ENCODE measurements at places on chromosomes 7 and 10. TPM values are rescaled to one million over a fixed set of nuclear protein-coding genes. Genes with fewer than 3 reads are reported as not detected.
A peak's percentile ranks its signal among the peaks of the same experiment; 100 is the strongest.

The RNF32 gene
- 1.6 TPM for total RNA-seq

The STAM gene
- 13.8 TPM for total RNA-seq

GRCh38 chr7:37901890-37902524, 14.6 kb downstream of the SFRP4 start:
- DNase-seq, result peak; percentile 70

- peak; percentile 78 for DNase-seq
Observed at GRCh38 chr10:7258948-7259523, 151.8 kb downstream of the SFMBT2 start.

DNA sequence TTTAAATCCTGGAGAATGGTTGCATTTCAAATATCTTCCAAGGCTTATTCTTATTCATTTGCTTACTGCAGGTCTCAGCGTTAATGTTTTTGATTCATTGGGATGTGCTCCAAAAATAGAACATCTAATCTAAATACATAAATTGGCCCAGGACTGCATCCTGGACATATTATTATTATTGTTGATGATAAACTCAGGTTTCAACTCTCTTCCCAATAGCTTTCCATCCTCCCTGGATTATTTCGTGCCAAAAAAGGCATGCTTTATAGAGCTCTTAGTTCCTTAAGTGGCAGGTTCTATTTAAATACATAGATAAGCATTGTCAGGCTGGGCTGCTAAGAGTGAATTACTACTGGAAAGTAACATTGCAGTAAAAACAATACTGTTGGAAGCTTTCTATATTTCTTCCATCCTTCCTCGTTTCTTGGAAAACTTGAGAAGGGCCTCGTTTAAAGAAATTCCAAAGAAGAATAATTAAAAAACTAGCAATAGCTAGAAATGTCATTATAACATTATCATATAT, 14.7 kb upstream of the PRKAR2B start:
- DNase-seq, result no peak

DNA sequence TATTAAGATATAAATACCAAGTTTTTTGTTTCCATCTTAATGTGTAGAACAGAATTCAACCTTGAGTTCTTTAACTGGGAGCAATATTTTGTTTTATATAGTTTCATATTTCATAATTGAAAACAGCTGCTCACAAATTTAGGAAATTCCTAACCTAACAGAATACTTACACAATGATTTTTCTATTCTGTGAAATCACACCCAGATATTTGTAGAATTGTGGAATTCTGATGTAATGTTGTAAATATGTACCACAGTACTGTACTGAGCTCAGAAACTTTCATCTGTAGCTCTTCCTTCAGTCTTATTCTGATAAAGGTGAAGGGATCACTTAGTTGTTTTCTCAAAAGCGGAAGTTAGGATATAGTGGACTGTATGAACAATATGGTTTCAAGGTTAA, 143.4 kb upstream of the GLI3 start:
- no peak for DNase-seq

The C10orf71 gene
- total RNA-seq, result not detected

The TRIM50 gene
- total RNA-seq, result not detected

GRCh38 chr10:83233691-83234090, 905.6 kb upstream of the GHITM start:
- DNase-seq, result no peak

- DNase-seq, result no peak
Observed at GRCh38 chr10:29104661-29105399, 184.0 kb upstream of the LYZL1 start.

DNA sequence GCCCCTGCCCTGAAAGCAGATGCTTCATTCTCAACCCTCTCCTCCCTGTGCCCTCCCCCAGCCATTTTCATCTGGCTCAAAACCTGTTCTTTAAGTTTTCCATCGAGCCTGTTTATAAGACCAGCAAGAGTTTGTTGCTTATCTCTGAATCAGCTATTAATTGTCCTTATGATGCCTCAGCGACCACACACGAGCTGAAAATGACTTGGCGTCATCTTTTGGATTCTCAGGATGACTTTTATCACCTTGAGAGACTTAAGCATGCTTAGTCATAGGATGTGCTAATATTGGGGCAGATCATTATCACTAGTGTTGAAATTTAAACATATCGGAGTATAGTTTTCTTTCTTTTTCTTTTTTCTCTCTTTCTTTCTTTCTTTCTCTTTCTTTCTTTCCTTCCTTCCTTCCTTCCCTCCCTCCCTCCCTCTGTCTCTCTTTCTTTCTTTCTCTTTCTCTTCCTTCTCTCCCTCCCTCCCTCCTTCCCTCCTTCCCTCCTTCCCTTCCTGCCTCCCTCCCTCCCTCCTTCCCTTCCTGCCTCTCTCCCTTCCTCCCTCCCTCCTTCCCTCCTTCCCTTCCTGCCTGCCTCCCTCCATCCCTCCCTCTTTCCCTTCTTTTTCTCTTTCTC, 184.5 kb downstream of the PHTF2 start:
- peak; percentile 39 for DNase-seq

- no peak for DNase-seq
Observed at GRCh38 chr10:124688889-124689670, 55.1 kb downstream of the FAM53B start.

The FGFBP3 gene
- total RNA-seq, result not detected

The RPEL1 gene
- total RNA-seq, result 0.06 TPM

The SLC39A12 gene
- total RNA-seq, result not detected

The SVOPL gene
- total RNA-seq, result 0.03 TPM

DNA sequence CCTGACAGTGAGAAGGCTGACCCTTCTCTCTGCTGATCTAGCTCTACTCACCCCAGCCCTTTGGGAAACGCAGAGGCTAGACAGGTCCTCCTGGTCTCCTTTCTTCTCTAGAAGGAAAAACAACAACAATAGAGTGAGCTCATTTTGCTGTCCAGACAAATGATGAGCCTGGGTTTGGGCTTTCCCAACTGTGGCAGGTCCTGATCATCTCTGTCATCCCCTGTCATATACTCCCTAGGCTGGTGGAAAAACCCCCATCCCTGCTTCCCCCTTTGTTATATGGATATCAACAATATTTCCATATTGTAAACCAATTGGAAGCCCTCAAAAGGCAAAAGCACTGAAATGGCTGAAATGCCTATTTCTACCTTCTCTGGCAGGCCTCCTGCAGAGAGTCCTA, 9.2 kb upstream of the DDIT4 start:
- DNase-seq, result no peak

DNA sequence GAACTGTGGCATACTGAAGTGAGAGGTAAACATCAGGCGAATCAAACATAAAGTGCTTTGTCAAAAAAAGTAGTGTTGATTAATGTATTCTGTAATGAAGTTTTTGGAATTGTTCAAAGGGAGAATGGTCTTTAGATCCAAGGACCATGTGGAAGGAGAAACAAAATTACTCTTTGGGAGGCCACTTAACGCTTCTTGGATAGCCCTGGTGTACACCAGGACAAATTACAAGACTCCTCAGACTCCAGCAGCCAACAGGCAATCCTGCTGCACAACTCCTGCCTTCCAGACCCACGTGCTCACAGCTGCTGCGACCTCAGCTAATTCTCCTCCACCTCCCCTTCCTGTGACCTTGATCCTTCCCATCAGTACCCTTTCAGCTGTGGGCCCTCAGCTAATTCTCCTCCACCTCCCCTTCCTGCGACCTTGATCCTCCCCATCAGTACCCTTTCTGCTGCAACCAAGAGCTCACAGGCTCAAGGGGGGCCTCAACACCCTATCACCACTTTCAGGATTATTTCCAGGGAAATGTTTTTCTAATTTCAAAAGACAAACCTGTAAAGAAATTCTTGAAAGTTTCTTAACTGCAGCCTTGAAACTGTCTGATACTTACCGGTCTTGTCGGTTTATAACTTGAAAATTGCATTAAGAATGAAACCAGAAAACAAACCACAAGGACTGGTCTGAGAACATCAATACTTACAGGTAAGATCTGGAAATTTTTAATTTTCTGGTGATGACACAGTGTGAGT, 29.7 kb upstream of the DDC start:
- no peak for DNase-seq

The PGAM2 gene
- total RNA-seq, result 0.39 TPM

- DNase-seq, result peak; percentile 83
Observed at GRCh38 chr7:44565097-44565794, 8.5 kb downstream of the DDX56 start.

The SUV39H2 gene
- total RNA-seq, result 29.0 TPM

DNA sequence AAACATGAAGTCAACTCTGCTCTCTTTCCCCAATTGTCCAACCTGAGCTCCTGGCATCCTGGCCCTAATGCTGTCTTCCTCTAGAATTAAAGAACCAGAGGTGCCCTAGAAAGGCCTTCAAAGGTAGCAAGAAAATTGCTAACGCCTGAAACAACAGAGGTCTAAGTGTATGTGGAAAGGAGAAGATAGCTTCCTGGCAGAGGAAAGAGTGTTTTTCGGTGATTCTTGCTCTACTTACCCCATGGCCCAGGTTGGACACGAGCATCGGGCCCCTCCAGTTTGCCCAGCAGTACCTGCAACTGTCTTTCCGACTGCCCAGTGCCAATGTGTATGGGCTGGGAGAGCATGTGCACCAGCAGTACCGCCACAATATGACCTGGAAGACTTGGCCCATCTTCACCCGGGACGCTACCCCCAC, 22.2 kb downstream of the MGAM2 start:
- DNase-seq, result no peak

The POLR2J gene
- 41.0 TPM for total RNA-seq

The MSMB gene
- not detected for total RNA-seq

The KNDC1 gene
- not detected for total RNA-seq

The DOCK1 gene
- 16.4 TPM for total RNA-seq

GRCh38 chr10:132447446-132448247, 50.6 kb downstream of the PWWP2B start:
- peak; percentile 85 for DNase-seq

The SPDYE1 gene
- not detected for total RNA-seq

The KIF11 gene
- 63.8 TPM for total RNA-seq

Measured in Daoy (cell line).